ENCODE measurements at places on chromosomes 7 and 10.
A peak's percentile ranks its signal among the peaks of the same experiment; 100 is the strongest.

- DNase-seq, result peak; percentile 21
Measured at GRCh38 chr10:99742254-99742653, 10.2 kb downstream of the CUTC start.

DNA sequence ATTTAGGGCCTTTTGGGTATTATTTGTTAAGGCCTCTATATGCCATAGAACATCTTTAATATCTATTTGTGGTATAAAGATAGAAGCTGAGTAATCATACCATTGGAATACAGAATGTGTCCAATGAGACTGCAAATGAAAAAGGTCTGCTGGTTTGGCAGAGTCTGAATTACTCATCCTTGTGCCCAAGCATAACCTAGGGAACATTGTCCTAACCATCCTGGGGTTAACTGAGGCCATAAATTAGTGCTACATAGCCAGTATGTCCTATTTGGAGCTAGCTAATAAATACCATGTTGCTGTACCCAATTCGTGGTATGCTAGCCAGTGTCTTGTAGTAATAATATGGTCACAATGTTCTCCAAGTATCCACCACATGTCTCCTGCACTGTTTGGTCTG, 117.1 kb downstream of the ANKRD26 start:
- no peak for DNase-seq

GRCh38 chr7:139494835-139495579, 11.5 kb upstream of the KLRG2 start:
- no peak for DNase-seq

DNA sequence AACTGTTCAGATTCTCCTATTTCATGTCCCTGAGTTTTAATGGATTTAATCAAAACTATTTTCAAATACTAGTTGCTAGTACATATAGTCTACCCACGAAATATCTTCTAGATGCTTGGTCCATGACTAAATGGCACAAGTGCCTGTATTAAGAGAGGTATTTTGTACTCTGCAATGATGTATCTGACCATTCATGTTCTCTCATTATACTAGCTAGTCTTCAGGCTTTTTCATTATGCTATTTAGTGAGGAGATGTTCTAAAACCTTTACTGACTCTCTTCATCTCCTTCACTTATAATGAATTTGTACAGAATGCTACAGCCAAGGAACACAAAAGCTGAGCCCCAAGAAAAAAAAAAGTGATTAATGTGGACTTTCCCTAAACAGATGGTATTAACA, 222.5 kb downstream of the AHR start:
- peak; percentile 46 for DNase-seq

GRCh38 chr7:70706204-70706603, 425.7 kb upstream of the GALNT17 start:
- no peak for DNase-seq

DNA sequence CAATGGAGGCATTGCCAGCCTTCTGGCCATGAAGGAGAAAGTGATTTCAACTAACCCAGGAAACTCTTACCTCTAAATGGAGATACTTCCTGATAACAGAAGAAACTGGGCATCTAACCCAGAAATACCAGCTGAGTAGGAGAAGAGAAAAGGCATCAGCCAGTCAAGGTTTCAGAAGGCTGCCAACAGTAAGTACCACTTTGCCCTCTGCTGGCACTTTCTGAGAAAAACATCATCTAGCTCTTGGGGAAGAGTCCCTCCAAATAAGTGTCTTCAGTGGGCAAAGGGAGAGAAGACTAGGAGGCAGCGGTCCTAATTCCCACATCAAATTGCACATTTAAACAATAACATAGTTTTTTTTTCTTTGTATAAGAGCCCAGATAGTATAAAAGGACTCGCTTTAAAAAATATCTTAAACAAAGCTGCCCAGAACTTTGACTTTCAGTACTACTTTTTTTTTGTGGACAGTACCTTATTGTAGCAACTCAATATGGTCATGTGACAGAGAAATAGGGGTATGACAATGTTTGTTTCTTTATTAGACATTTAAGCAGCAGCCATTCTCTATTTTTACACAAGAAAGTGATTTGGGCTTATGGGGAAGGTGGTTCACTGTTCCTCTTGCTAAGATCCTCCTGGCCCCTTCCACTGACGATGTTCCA, 157.3 kb downstream of the CTTNBP2 start:
- DNase-seq, result peak; percentile 56

All from fibroblast of upper back skin (primary cell).